ENCODE measurements at places on chromosomes 13 and 19.

DNA sequence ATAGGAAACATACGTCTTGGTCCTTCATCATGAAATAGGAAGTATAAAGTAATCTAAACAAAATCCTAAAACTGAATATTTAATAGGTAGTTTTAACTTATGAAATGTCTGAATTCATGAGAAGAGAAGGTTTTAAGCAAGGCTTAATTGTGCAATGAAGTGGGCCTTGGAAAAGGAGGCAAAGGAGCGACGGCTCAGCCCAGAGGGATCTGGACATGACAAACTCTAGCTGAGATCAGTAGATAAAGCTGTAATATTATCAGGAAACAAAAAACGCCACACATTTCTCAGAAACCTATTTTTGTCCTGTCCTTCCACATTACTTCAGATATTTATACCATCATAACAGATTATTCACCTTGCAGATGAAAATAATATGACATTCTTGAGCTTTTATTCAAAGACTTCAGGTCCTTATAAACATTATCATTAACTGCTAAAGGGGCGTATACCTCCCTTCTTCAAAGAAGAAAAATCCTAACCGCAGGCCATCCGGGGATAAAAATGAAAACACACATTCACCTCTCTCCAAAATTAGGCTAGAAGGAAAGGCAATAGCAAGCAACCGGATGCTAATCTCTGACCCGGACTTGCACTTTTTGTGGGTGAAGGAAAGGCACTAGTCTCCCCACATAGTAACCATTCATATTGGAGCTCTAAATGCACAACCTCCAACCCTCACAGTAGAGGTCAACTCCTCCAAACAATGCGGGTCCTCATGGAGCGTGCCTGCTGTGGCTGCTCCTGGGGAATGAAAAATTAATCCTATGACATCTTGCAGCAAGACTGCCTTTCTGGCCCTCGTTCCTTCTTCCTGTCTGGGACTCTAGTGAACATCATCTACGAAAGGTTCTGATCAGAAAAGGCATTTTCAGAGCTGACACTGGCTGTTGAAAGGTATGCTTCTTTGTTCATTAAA, 108.8 kb downstream of the TBC1D4 start:
- no peak for DNase-seq

DNA sequence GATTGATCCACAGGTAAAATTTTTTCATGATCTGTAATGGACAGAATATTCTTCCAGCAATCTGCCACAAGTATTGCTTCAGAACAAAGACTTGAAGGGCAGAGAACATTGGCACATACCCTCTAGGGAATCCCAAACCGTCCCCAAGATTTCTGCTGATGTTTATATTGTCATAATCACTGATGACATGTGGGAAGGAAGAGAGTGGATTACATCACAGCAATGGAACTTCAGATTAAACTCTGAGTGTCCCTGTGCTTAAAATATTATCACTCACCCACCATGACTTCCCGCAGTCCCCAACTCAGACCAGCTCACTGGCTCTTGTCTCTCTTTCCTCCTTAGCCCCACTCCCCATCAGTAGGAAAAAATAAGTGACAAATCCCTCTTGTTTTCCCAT, 8.5 kb upstream of the TPT1 start:
- no peak for DNase-seq

- no peak for DNase-seq
Observed at GRCh38 chr19:4814625-4815425, 16.7 kb downstream of the TICAM1 start.

GRCh38 chr13:25169951-25170553, 2.0 kb downstream of the AMER2 start:
- no peak for DNase-seq

DNA sequence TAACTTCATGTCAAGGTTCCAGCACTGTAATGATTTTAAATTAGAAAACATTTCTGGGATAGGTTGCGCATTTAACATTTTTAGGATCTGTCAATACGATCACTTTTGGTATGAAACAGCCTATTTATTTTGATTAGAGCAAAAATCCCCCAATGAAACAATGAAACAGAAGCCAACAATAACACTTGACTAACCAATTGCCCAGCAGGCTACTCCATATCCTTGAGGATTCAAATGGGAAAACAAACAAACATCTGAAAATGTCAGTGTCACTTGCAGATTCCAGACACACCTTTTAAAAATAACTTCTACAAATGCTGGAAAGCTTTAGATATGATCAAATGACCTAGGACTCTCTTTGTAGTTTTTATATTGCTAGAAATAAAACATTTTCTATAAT, 1412.5 kb upstream of the PRR20A start:
- no peak for DNase-seq

GRCh38 chr19:41702171-41702651, 6.2 kb upstream of the CEACAM5 start:
- no peak for DNase-seq

DNA sequence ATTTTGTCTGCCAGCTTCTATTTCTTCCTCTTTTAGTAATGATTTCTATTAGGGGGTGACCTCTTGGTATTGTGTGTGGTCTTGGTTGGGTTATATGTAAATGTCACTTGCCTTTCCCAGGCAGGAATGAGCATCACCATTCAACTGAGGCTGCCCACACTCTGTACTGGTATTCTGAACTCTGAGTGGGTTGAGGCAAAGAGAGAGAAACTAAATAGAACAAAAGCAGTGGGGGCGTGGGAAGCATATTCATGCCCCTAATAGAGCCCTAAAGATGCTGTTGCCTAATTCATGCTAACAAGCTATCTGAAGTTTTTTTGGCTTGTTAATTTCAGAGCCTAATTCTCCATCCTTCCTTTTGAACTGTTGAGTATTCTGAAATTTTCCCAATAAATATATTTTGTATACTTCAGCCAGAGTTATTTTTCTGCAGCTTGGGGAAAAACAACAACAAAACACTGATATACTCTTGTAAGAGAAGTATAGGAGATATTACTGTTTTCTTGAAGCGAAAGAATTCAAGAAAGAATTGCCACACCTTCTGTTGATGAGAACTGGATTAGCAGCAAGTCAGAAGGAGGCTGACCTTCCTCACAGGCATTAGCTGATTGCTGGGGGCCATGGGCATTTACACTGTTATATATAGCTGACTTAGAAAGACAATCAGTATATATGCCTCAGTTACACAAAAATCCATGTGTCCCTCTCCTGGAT, 315.8 kb upstream of the KLF12 start:
- DNase-seq: no peak

GRCh38 chr19:1270854-1271527, 1.9 kb downstream of the CIRBP start:
- DNase-seq: peak; percentile 19

DNA sequence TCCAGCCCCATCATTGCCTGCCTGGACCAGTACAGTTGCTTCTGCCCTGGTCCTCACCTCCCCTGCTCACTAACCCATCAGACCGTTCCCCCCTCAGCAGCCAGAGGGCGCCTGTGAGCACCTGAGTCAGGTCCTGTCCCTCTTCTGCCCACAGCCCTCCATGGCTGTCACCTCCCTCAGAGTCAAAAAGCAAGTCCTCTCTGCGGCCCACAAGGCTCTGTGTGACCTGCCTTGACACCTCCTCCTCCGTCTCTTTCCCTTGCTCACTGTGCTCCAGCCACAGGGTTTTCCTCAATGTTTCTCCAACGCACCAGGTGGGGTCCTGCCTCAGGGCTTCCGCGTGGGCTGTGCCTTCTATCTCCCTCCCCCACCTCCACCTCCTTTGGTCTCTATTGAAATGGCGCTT, 29.4 kb upstream of the PTPRS start:
- peak; percentile 17 for DNase-seq

GRCh38 chr13:43272851-43273250, 249.5 kb downstream of the DNAJC15 start:
- no peak for DNase-seq

DNA sequence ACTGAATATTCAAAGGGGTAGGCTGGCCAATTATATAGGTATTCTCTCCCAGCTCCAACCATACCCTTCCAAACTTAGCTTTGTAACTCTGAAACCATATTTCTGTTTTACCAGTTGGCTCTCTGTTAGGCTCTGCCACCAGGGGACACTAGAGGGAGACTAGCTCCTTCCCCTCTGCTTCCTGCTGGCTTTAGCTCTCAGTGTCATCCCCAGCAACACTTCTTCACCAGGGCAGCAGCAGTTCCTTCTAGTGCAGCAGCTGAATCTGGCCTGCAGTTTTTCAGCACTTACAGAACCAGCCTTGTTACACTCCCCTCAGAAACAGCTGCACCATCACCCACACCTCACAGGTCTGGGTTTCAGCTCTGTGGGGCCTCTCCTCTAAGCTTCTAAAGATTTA, 51.0 kb upstream of the DOCK9 start:
- DNase-seq: peak; percentile 50

DNA sequence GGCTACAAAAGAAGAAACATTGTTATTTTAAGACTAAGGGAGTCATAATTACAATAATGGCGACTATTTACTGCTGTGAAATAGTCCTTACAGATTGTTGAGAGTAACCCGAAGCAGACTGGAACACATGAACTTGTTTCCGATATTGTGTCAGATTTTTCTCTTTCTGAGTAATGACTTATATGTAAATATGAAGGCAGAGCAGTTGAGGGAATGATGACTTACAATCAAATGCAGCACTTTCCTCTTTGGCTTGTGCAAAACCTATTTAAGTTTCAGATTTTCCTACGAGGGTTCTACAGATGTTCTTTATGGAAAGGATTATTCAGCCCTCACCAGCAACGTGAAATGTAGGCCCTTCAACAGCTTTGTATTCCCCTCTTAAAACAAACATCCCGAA, 198.6 kb downstream of the RGCC start:
- no peak for DNase-seq

DNA sequence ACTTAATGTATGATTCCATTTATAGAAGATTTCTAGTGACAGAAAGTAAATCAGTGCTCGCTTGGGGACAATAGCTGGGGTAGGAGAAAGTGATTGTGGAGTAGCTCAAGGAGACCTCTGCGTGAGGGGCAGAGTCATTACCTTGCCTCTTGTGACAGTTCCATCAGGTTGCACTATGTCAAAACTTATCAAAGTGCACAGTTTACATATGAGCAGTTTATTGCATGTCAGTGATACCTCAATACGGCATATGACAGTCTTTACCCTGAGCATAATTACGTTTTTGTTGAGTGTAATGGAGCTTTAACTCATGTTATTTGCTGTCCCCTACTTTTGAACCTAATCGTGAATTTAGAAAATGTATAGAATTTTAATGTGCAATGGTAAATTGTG, 15.0 kb downstream of the ARHGEF7 start:
- no peak for DNase-seq

- peak; percentile 72 for DNase-seq
Observed at GRCh38 chr19:10412257-10412977, 7.9 kb upstream of the PDE4A start.

GRCh38 chr19:5799247-5800241, 5.3 kb upstream of the NRTN start:
- DNase-seq: no peak

- no peak for DNase-seq
Observed at GRCh38 chr13:20428666-20429644, 96.7 kb downstream of the CRYL1 start.

DNA sequence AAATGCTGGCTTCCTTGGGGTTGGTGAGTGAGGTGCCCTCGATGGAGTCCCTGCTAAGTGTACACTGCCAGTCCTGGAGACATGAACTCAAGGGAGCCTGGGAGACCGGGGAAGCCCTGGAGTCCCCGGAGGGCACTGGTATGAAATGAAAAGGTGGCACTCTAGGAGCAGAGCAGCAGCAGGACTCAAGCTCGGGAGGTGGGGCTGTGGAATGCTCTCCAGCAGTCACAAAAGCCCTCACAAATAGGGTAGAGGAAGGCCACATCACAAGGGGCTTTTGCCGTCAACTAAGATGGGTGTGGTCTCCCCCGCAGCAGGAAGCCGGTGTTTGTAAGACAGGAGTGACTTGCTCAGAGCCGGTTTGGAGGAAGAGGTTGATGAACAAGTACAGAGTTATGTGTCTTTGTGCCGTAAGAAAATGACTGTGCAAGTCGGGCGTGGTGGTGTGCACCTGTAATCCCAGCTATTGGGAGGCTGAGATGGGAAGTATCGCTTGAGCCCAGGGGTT, 19.3 kb downstream of the CCNE1 start:
- DNase-seq: peak; percentile 73

DNA sequence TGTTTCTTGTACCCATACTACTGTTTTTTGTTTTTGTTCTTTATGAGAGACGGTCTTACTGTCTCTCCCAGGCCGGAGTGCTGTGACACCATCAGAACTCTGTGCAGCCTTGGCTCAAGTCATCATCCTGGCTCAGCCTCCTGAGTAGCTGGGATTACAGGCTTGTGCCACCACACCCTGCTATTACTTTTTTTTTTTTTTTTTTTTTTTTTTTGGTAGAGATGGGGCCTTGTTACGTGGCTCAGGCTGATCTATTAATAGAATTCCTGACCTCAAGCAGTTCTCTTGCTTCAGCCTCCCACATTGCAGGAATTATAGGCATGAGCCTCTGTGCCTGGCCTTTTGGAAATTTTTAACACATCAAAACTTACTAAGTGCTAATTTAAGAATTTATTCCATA, 2.9 kb upstream of the ZNF304 start:
- DNase-seq: no peak

GRCh38 chr19:18366021-18366435, 19.9 kb upstream of the GDF15 start:
- DNase-seq: no peak

- DNase-seq: no peak
Observed at GRCh38 chr13:48132961-48133360, 38.1 kb upstream of the MED4 start.

GRCh38 chr19:4403005-4403761, 743 bp downstream of the CHAF1A start:
- no peak for DNase-seq

- DNase-seq: no peak
Observed at GRCh38 chr13:45412274-45413049, 5.7 kb downstream of the SLC25A30 start.

DNA sequence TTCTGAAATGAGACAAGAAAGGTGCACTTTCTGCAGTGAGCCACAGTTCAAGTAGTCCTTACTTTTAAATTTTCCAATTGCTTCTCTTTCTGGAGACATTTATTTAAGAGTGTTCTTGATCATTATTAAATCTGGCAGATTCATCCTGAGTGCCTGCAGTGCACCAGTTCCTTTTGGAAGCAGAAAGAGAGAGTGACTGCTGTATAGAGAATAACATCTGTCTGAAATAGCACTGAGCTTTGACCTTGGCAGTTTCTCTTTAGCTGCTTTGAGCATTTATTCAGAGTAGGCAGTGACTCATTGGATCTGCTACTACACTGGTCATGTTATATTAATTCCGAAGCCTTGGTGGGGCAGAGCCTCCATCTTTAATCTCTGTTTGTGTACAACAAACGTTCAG, 1373.7 kb downstream of the PCDH9 start:
- DNase-seq: no peak
